ENCODE measurements at places on chromosomes 1 and 21.

DNA sequence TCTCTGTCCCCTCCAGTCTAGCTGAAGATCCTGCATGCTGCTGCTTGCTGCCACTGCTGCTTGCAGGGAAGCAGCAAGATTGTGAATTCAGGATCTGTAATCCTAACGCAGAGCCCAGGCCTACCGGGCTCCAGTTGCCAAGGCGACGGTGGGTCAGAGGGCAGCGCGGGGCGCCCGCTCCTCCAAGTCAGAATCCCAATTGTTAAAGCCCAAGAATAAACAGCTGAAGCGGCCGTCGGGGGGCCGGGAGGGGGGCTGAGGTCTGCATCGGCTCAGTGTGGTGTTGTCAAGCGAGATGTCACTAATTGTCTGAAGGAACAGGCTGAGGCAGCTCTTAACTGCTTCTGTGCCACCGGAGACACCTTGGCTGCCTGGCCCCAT is 36.8 kb downstream of the AHDC1 start:
- no peak for DNase-seq

DNA sequence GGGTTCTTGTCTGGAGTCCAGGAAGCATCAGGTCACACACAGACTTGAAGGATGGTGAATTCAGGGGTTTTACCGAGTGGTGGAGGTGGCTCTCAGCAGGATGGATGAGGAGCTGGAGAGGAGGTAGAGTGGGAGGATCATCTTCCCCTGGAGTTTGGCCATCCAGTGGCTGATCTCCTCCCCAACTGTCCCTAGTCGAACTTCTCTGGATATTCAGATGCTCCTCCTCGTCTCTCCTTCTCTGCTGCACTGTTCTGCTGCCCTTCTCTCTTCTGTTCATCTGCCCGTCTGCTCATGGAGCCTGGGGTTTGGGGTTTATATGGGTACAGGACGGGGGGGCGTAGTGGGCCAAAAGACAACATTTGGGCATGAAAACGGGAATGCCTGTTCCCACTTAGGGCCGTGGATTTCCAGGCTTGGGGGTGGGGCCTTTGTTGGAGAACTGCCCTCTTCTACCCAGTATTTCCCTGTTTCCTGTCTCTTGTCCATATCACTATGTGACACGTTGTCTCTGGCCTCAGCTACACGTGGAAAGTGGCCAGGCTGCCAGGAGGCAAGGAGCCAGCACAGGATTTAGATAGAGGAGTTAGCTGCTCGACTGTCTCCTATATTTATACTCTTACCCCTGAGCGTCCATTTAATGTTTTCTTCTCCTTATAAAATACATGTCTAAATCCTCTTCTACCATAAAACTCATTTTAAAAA is 76.7 kb downstream of the SIPA1L2 start:
- DNase-seq = peak; percentile 25

DNA sequence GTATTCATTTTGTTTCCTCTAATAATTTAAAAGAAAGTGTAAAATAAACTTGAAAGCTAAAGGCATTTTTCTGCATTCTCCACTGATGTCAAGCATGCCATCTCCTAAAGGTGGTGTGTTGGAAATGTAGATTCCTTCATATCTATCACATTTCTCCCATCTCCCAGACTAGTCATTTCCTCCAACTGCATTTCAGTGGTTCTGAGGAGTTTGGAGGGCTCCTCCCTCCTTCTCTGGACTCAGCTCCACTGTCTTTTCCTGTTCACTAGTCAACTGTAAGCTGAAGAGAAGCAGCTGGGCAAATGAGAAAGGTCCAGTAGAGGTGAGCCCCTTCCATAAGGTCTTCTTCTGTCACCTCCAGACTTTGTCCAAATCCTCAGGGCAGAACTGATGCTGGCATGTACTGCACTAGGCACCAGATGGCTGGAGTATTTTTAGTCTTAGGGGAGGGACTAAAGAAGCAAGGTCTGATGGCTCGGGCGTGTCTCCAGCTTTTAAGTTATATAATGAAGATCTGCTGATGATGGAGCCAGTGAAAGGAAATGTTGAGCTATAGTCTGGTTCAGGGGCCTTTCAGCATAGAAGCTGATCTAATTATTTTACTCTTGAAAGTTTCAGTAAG is 186.1 kb downstream of the NTNG1 start:
- DNase-seq = peak; percentile 99

- peak; percentile 23 for DNase-seq
Observed at GRCh38 chr1:218439541-218440295, 94.6 kb downstream of the TGFB2 start.

GRCh38 chr1:59223989-59224634 is 72.8 kb upstream of the FGGY start:
- DNase-seq = no peak

DNA sequence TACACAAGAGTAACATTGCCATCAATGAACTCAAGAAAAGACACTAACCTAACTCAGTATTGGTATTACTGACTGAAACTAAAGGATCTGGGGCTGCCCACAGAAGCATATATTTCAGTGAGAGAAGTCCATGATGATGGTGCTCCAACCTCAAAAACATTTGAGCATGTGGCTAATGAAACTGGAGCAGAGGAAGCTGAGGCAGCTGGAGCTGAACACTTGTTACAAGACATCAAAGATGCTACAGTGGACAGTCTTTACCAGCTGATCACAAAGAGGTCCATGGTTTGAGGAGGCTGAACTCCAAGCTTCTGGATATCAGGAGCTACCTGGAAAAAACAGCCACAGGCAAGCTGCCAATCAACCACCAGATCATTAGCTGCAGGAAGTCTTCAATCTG is 42.2 kb upstream of the TTC39A start:
- no peak for DNase-seq

GRCh38 chr1:77489910-77490309 is 192.5 kb downstream of the ZZZ3 start:
- DNase-seq = no peak

DNA sequence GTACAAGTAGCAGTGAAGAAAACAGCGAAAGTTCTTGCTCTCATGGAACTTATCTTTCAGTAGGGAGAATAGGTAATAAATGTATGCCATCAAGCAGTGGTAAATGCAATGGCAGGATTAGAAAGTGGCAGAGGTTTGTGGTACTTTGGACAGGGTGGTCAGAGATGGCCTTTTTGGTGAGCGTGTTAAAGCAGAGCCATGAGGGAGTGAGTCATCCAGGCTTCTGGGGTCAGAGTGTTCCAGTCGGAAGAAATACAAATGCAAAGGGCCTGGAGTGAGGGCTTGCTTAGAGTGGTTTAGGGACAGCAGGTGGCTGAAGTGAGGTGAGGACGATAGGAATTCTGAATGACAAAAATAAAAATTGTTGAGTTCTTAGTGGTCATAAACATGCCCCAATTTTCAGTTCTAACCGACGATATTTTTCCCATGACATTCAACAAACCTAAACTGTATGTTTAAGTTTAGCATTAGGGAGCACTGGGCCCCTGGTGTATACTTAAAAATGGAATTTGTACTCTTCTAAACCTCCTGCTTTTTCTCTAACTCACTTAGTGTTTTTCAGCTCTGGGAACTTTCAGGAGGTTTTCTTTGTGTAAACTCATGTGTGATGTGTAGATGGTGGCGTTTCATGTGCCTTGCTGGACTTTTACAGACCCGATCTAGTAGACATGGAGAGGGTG is 78.2 kb downstream of the MACF1 start:
- no peak for DNase-seq

- DNase-seq = no peak
Observed at GRCh38 chr1:190494451-190494850, 16.8 kb upstream of the BRINP3 start.

- no peak for DNase-seq
Observed at GRCh38 chr21:33078907-33079582, 9.1 kb downstream of the OLIG1 start.

DNA sequence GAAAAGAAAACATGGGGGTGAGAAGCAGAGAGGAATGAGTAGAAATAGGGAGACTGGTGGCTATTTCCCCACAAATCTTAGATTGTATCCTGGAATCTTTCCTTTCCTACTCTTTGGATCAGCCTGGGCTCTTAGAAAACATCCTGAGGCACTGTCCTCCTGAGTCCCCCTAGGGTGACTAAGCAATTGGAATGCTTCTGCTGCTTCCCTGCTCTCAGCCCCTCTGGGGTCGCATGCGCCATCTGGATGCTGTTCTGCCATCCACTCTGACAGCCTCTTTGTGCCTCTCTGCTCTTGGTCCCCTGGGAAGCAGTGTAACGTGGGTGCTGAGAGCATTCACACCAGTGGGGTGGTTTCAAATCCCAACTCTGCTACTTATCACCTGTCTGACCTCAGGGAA is 443.0 kb downstream of the SIPA1L2 start:
- no peak for DNase-seq

DNA sequence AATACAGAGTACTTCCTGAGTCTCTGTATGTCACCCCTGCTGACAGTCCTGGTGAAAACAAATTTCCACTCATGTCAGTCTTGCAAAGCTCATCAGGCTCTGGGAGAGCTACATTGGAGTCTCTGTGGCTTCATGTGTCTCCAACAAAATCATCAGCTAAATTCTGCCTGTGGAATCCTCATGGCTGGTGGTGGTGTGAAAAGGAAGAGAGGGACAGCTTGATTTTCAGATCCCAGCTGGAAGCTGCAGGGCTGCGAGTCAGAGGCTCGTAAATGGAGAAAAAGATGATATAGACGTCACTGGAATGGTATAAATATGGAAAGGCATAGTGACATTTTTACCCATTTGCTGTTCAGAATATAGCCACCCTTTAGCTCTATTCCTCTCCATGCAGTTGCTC is 150.2 kb downstream of the ASTN1 start:
- DNase-seq = no peak

DNA sequence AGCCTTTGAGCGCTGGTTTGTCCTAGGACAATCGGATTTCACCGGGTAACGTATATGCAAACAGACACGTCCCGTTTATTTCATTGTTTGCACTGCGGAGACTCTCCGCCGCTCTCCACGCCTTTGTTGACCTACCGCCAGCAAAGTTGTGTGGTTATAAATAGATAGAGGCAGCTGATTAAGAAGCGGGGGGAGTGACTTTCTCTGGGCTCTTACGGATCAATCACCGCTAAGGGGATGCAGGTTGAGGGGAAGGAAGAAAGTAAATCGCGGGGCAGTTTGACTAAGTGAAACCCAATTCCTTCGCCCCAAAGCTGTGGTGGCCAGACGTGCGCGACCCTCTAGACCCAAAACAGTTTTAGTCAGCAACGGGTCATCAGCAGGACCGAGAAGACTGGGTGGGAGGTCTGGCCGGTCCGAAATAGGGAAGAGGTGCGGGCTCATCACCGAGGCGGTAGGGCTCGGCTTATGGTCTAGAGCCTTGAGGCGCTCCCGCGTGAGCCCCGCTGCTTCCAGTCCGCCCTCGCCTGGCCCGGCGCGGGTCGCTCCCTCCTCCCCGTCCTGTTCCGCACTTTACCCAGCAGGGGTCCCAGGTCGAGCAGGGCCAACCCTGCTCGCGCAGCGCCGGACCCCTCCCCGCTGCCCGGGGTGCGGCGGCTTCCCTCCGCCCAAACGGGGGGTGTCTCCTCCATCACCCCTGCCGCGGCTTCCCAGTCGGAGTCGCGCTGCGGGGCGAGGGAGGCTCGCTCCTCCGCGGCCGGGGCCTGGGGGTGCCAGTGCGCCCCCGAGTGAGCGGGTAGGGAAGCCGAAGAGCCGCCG is 120.8 kb upstream of the RRP15 start:
- DNase-seq = no peak

GRCh38 chr1:28309702-28310101 is 19.1 kb upstream of the MED18 start:
- DNase-seq = no peak

DNA sequence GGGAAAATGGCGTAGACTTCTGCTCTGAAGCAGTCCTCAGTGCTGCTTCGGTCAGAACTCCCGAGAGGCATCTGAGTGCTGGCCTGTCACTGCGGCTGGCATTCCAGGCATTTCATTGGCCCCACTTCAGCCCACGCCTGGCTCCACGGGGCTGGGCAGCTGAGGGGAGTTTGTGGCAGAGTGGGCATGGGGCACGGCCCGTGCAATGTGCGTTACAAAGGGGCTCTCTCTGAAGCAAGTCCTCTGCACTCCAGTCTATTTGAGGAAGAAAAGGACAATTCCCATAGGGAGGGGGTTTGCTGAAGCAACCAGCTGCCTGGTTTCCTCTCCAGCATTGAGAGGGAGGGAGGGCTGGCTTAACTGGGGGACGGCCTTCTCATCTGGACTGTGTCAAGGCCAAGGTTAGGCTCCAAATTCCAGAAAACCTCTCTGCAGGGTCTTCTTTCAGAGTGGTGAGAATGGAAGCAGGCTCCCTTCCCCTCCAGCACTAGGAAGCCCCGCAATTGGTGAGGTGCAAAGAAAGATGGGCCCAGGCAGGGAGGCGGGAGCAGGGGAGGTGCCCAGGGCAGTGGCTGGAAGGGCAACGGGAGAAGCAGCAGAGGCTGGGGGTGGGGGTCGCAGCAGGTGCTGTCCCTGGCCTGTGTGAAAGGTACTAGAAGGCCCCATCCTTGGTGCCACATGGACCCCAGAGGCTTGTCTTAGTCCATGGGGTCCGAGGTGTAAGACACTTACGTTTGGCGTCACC is 21.1 kb upstream of the GPR157 start:
- DNase-seq = no peak

GRCh38 chr1:225044258-225044657 is 114.8 kb downstream of the DNAH14 start:
- no peak for DNase-seq

DNA sequence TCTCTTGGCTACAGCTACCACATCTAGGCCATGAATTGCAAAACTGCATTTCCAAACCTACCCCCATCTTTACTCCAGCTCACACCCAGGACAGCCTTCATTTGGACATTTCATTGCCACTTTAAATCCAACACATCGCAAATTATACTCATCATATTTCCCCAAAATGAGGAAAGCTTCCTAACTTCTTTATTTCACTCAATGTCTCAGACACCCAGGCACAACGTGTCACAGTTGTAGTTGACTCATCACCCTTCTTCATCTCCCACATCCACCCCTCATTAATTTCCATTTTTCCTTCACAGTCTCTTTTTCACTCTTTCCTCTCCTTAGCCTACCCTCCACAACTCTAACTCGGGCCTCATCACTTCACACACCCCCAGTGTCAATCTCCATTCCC is 6.7 kb downstream of the OTUD7B start:
- DNase-seq = no peak

DNA sequence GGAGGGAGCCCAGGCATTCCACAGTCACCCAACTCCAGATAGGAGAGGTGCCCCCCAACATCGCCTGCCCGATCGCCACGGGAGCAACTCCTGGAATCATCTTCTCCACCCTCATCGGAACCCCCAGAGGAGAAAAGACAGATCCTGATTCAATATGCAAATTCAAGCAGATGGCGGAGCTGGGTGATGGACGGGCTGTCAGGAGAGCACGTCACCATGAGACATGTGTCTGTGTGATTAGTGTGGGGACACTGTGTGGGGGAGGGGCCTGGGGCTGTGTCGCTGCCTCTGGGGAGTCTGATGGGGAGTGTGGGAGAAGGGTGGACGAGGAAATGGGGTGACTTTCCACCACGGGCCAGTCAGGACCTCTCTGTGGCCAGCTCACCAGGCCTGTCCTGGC is 90.2 kb upstream of the CSF3R start:
- no peak for DNase-seq

Data from NCI-H446 treated with DMSO at 0.1 percent for 48 hours (cell line).